ENCODE measurements at places on chromosomes 2 and 18.

- no peak for DNase-seq
These were observed 612.6 kb upstream of the CDH2 start for GRCh38 chr18:28789502-28789901.

GRCh38 chr18:9475643-9476591, 604 bp downstream of the RALBP1 start:
- DNase-seq: peak; percentile 32

GRCh38 chr18:12306752-12307700, 1.0 kb upstream of the TUBB6 start:
- DNase-seq: no peak

- DNase-seq: no peak
These were observed 355.2 kb downstream of the PARD3B start for GRCh38 chr2:204900487-204900886.

GRCh38 chr2:42342061-42342794, 18.8 kb downstream of the COX7A2L start:
- no peak for DNase-seq

DNA sequence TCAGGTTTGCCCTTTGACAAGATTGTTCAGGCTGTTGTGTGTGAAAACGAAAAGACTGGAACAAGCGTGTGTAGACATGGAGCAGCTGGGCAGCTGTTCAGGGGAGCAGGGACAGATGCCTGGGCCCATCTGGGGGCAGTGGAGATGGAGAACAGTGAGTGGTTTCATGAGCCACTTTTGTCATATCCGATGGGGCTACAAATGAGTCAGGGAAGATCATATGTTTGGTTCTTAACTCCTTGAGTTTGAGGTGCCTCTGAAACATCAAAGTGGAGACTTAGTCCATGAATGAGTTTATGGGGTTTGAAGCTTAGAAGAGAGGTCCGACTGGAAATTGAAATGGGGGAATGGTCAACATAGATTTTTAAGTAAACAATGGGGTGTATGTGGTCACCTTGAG, 9.3 kb upstream of the PLB1 start:
- DNase-seq: no peak

- no peak for DNase-seq
These were observed 602.3 kb downstream of the TMEM182 start for GRCh38 chr2:103364177-103364576.

DNA sequence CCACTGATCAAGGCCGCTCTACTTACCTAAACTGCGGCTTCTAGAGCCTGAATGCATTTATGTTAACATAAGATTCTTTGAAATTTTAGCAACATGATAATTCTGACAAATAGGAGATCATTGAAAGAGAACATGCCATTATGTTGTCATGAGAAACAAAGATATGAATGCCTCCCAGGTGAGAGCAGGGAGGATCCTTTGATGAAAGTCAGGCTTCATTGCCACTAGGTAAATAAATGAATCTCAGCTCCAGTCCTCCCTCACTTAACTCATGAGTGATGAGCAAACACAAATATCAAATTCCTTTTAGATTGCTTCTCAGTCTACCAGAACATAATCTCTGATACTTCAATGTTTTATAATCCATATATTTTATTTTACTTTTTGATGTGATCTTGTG, 463.2 kb upstream of the CDH7 start:
- peak; percentile 72 for DNase-seq

DNA sequence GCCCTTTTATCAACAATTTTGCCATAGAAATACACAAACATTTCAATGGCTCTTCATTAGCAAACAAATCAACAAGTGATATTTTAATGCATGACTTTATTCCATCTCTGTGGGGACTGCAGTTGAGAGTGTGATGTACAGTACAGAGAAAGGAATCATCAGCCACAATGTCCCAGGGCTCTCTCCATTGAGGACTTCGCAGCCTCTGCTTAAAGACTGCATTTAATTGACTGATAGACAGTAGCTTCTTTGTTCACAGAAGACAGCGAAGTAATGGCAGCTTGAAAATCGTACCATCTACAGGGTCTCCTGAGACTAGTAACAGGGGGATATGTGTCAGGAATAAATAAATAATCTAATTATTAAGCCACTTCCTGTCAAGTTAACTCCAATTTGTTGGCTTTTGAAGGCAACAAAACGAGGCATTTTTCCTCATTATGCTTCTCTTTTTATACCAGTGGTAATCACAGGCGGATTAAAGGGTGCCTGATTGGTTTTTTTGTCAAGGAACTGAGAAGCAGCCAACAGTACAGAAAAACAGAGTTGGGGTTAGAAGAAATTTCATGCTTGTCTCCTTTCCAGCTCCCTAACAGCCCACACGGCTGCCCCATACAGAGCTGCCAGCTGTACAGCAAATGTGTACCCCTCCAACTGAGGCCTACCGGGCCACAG, 164.3 kb downstream of the ZNF521 start:
- DNase-seq: no peak

- no peak for DNase-seq
These were observed 3.7 kb downstream of the TMEM37 start for GRCh38 chr2:119435081-119435952.

GRCh38 chr2:8481463-8482009, 200.3 kb upstream of the ID2 start:
- peak; percentile 15 for DNase-seq

DNA sequence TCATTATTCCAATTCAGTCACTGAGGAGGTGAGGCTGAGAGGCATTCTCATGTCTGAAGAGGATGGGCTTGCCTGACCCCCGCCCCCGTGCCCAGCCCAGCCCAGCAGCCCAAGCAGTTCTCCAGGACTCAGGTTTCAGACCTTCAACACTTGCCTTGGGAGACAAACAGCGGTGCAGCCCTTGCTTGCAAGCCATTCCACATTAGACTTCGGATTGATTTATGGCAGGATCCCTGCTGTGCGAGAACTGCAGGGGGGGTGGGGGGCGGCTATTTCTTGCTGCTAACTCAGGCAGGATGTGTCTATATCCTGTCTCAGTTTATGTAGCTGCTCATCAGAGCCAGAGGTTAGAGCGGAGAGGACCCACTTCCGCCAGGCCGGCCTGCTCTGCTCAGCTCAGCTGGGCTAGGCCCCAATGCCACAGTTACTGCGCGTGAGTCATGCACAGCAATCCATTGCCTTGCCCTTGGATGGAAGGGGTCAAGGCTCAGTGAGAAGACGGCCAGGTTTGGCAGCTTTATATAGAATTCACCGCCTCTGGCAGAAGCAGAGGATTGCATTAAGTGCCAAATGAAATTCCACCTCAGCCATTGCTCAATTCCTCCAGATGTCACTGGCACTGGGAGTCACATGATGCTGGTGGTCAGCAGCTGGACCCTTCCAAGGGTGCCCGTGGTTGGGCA, 1.8 kb downstream of the GYPC start:
- no peak for DNase-seq

GRCh38 chr2:236617796-236618195, 48.2 kb downstream of the ACKR3 start:
- DNase-seq: no peak

DNA sequence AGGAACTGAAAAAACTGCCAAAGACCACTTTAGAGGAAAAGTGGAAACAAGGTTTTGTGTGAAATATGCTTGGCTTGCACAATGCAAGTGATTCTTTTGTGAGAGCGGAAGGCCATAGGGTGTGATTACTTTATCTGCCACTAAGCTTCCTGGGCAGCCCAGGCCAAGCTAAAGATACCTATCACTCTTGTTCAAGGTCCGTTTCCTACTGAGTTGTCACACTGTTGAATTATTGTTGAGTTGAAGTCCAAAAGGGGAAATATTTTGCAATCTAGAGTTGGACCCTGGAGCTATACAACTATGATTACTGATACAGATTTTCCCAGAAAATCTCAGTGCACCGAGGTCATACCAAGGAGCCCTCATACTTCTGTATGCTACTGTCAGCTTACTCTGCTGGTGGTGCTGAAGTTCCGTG, 72.7 kb upstream of the CTAGE1 start:
- no peak for DNase-seq

DNA sequence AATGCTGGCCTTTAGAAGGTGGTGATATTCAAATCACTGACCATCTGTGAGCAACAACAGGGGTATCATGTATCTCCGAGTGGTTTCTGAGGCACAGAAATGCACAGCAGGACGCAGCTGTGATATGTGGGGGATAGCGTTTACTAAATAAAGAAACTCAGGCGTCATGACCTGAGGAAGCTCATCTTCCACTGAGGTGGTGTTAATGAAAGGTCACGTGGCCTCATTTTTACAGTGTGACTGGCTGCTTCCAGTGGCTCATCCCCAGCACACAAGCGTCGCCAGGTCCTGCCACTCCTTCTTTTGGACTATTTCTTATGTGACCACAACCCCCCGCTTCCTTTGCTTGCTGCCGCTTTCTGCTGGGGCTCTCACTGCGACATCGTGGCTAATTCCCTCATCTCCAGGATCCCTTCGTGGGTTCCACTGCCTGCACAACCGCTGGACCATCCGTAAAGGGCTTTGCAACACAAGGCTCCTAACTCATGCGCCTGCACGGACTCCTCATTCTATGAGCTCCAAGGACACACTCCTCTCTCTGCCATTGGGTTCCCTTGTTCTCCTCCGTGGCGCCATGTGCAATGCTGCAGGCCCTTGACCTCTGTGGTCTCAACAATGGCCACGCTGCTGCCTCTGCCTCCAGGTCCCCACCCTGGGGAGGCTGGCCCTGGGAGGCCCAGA, 109.3 kb downstream of the MBP start:
- no peak for DNase-seq

DNA sequence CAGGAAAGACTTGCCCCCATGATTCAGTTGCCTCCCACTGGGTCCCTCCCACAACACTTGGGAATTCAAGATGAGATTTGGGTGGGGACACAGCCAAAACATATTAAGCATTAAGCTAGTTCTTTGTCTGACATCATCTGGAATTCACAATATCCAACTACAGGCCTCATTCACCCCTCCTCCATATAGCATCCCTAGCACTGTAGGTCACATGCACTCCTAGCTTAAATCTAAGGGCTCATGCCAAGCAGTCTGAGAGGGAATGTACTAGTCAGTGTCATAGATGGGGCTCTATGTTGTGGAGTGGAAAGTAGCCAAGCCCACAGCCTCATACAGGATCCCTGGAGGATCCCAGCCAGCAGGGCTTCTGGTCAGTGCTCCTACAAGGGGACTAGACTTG, 92.1 kb downstream of the IRS1 start:
- DNase-seq: no peak

- no peak for DNase-seq
These were observed 114.4 kb downstream of the CAPN13 start for GRCh38 chr2:30692829-30693275.

DNA sequence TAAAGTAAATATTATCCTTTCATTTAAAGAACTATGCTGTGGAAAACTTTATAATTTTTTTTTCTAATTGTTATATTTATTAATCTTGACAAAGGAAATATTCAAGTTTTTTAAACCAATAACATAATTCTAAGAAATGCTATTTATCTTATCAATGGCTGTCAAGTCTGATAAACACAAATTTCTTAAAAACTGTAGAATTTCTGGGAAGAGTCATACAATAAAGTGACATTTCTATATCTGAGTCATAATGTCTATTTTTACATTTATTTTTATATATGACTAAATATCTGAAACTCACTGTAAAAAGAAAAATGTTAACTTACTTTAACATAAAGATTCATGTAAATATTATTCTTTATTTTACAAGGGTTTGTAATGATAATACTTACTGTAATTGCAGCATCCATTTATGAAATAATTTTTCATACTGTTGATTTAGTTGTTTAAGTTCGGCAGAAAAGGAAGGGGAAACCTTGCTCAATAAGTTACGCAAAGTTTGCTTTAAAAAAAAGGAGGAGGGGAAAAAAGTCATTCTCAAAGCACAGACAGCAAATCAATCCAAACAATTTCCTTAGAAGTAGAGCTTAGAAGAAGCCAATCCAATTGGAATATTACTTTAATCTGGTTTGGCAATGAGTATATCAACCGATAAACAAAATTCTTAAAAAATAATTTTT, 32.4 kb downstream of the ORC2 start:
- DNase-seq: no peak

Data from DMS79 treated with DMSO at 0.1 percent for 48 hours (cell line).